ENCODE measurements at places on chromosomes 4 and X.
A peak's percentile ranks its signal among the peaks of the same experiment; 100 is the strongest.

DNA sequence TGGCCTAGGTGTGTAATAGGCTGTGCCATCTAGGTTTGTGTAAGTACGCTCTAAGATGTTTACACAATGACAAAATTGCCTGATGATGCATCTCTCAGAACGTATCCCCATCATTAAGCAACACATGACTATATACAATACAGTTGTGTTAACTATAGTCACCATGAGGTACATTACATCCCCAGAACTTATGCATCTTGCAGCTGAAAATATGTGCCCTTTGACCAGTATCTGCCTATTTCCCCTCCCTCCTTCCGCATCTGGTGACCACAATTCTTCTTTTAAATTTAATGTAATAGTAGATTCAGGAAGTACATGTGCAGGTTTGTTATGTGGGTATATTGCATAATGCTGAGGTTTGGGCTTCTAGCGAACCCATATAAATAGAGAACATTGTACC is 239.8 kb upstream of the IL1RAPL1 start:
- no peak for DNase-seq

DNA sequence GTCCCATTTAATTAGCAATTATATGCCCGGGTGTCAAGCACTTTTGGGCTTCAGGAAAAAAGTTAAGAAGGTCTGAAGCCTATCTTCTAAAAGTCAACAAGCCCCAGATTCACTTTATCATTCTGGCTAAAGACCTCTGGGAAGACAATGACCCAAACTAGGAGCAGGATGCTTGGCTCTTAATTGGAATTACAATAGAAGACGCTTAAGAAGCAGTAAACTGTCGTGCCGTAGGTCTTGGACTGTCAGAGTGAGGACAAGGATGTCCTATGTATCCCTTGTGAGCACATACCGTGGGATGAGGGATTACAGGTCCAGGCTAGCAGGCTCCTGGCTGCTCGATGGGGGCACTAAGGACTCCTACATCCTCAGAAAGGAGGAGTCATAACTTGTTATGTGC is 3.2 kb upstream of the ARHGAP36 start:
- DNase-seq, result no peak

DNA sequence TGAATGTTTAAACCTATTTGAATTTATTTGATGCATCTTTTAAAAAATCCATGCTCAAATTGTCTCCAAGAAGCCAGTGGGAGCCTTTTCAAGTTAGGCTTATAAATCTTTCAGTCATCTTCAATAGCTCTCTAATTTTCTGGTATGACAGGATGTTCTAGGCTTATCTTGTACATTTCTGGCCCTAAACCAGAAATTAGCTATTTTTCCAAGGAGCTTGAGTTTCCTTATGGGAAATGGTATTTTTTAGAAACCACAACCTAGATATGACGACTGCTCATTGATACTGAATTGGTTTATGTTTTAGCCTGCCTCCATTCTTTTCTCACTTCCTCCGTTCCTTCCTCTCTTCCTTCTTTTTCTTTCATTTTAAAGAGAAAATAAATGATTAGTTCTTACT is 172.3 kb downstream of the SPRY1 start:
- no peak for DNase-seq

DNA sequence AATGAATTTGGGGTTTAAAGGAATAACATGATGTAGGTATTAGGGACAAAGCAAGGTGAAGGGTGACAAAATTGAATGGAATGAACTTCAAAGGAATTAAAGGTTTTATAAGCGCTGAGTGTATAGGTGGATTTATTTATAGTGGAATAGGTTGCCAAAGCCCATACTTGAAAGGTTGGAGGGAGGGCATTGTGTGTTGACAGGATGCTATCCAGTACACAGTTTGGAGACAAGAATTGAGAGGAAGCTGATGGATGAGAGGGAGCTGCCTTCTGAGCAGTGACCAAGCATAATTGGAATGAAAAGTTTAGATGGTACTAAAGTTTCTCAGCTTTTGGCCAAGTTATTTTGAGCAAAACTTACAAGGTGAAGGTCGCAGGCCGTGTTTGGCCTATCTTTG is 52.6 kb upstream of the RAB33B start:
- no peak for DNase-seq

GRCh38 chr4:7607156-7607910 is 172.6 kb upstream of the PSAPL1 start:
- DNase-seq, result no peak

DNA sequence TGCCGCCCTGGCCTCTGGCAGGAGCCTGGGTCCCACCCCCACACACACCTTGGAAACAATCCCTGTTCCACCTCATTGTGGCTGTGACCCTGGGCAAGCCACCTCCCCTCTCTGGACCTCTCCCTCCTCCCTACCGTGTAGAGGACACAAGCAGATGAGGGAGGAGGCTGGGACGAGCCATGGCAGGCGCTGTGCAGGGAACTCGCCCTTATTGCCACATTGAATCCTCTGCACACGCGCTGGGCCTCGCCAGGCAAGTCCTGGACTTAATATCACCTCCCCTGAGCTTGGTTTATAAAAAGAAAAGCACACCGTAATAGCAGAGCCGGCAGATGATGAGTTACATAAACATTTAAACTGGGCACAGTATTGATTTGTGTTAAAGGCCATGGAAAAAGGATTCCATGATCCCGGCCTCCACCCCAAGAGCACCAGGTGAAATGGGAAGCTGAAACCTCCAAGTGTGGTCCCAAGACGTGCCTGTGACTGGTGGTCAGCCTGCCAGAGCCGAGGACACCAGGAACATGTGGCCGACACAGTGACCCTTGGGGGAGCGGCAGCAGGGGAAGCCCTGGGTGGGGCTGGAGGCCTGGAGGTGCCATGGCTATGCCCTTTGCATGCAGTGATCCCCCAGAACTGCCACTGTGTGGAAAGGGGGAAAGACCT is 81.1 kb downstream of the PPP2R2C start:
- no peak for DNase-seq

GRCh38 chr4:153275380-153276276 is 68.9 kb upstream of the MND1 start:
- no peak for DNase-seq

DNA sequence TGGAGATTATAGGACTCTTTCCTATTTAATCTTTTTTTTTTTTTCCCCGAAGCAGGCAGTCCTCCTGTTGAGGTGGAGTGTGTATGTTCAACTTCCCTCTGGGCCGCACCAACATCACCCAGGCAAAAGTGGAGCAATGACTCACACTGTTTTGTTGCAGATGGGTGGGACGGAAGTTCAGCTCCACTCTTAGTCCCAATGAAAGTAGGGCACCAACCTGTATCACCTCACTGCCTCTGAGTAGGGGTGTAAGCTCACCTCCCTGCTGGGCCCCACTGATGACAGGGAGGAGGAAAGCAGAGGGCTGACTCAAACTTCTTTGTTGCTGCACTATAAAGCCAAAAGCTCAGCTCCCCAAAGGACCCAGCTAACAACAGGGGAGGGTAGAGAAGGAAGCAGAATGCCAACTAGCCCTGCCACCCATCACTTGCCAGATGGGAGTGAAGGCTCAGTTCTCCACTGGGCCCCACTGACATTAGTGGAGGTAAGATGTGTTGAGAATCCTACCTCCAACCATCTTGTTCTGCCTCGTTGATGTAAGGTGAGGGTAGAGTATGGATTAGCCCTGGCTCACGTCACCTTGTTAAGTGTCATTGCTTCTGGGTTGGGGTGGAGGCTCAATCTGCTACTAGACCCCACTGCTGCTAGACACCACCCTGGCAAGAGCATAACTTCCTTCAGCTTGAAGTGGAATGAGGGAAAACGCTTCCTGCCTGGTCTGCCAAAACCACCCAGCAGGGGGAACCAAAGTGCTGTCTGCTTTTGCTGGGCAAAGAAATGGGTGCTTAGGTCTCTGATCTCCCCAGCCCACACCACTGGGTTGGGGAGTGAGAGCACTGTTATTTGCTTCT is 14.1 kb downstream of the RPS6KA3 start:
- DNase-seq, result peak; percentile 6

GRCh38 chr4:146488495-146489174 is 33.1 kb downstream of the SLC10A7 start:
- DNase-seq, result no peak

GRCh38 chr4:134470544-134470943 is 269.0 kb upstream of the PABPC4L start:
- no peak for DNase-seq

GRCh38 chr4:127417885-127418535 is 214.7 kb upstream of the INTU start:
- DNase-seq, result no peak

- no peak for DNase-seq
These were observed 23.1 kb downstream of the MAGEA8 start for GRCh38 chrX:149903889-149904748.

DNA sequence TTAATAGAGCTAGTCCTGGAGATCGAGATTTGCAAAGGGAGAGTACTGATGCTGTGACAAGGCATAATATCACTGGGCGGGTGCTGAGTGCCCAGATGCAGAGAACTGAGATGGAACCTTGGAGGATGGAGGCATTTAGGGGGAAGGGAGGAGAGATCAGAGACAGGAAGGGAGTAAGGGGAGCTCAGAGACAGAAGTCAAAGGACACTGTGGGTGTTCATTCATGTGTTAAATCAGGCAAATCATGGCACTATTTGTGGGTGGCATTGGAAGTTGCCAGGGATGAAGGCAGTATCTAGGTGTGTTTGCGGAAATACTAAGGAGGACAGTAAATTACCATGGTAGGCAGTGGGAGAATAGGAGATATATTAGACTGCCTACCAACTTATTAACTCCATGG is 135.0 kb downstream of the RBM46 start:
- no peak for DNase-seq

DNA sequence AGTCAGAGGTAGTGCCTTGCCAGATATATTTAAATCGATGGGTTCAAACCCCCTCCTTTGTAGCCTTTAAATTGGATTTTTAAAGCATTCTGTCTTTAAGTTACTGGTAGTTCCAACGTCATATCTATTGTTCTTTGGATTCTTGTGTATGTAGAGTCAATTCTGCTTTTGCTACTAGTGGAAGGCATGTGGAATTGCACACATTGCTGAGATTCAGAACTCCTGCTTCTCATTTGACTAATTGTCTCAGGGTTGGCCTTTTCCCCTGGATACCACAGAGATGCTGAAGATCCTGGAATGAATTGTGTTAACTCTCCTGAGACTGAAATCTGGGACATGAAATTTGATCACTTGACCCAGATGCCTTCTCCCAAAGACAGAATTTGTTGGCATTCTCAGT is 328.3 kb upstream of the RPS6KA3 start:
- DNase-seq, result peak; percentile 5

DNA sequence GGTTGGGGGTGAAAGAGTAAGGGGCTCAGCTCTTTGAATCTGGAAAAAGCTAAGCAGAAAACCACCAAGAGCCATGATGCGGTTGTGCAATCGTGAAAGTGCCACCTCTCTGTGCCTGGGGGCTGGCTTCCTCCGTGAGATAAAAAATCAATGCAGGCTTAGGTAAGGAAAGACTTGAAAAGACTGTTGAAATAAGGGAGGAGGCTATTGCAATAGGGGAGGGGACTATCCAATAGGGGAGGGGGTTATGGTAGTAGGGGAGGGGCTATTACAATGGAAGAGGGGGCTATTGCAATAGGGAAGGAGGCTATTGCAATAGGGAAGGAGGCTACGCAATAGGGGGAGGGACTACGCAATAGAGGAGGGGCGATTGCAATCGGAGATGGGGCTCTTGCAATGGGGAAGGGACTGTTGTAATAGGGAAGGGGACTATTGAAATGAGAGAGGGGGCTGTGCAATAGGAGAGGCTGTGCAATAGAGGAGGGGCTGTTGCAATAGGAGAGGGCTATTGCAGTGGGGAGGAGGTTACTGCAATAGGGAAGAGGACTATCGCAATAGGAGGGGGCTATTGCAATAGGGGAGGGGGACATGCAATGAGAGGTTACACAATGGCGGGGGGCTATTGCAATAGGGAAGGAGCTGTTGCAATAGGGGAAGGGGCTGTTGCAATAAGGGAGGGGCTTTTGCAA is 162.3 kb upstream of the PSAPL1 start:
- no peak for DNase-seq

DNA sequence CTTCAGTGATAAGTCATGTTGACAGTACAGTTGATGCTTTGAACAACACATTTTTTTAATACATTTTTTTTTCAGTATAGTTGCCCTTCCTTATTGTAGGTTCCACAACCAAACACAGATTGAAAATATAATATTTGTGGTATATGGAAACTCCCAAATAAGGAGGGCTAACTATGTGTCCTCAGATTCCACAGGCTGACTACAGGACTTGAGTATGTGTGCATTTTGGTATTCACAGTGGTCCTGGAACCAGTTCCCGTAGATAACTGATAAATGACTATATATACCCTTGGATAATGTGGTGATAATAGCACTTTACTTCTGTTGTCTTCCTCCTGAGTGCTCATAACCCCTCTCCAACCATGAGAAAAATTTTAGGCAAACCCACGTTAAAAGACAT is 111.6 kb upstream of the NUDT6 start:
- no peak for DNase-seq

GRCh38 chrX:66680451-66680850 is 41.6 kb upstream of the EDA2R start:
- DNase-seq, result no peak

DNA sequence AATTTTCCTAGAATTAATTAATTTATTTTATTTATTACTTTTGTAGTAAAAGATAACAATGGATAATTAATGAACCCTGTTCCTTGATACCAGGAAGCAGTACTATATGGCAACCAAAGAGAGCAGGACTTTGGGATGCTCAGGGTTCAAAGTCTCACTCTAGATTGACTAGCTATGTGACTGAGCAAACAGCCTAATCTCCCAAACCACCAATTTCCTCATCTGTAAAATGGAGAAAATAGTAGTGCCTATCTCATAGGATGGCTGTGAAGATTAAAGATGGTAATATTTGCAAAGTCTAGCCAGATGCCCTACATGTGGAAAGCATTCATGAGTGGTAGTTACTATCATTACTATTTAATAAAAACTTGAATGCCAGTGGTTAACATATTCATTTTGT is 97.6 kb downstream of the PRDM5 start:
- DNase-seq, result no peak

Measured in RCC 7860 (cell line).